Diencephalon (tissue), 1 donor: ENCODE measurements at places on chromosomes 12 and 14. TPM values are rescaled to one million over a fixed set of nuclear protein-coding genes. Genes with fewer than 3 reads are reported as not detected.

LAG3 gene
- total RNA-seq: not detected

ACSM4 gene
- total RNA-seq: not detected

AP1G2 gene
- total RNA-seq: 23.5 TPM

C1QL4 gene
- 3.5 TPM for total RNA-seq

BDKRB1 gene
- total RNA-seq: not detected
